DND-41 (cell line): ENCODE measurements at places on chromosomes 2 and 18.
A peak's percentile ranks its signal among the peaks of the same experiment; 100 is the strongest.

DNA sequence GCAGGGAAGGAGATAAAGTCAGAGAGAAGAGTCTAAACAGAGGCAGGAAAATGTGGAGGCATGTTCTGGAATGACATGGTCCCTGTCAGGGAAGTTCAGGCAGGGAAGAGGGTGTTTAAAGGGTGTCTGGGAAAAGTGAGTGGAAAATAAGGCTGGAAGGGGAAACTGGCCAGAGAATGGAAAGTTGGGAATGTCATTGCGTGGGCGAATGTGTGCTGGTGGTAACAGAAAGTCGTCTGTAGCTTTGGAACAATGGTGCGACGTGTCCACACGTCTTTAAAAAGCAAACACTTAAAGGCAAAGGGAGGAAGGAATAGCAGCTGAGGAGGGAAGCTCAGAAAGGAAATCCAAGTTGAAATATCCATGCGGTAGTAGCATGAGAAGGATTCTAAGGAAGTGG is 469.5 kb upstream of the SALL3 start:
- DNase-seq, result no peak

DNA sequence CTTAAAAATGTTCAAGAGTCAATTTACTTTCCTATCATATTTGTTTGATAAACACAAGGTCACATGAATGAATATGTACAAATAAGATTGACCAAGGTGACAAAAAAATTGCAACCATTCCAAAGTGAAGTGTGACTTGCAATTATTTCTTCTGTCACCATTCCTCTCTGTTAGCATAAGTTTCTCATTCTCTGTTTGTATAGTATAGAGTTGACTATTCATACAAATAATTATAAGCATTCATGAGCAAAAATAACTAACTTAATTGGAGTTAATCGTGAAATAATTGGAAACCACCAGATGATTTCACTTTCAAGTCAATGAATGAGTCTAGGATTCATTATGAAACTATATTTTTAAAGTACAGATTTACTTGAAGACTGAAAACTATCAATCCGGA is 42.1 kb downstream of the PGAP1 start:
- DNase-seq, result no peak

- no peak for DNase-seq
Measured at GRCh38 chr2:152782171-152782570, 63.8 kb downstream of the ARL6IP6 start.

DNA sequence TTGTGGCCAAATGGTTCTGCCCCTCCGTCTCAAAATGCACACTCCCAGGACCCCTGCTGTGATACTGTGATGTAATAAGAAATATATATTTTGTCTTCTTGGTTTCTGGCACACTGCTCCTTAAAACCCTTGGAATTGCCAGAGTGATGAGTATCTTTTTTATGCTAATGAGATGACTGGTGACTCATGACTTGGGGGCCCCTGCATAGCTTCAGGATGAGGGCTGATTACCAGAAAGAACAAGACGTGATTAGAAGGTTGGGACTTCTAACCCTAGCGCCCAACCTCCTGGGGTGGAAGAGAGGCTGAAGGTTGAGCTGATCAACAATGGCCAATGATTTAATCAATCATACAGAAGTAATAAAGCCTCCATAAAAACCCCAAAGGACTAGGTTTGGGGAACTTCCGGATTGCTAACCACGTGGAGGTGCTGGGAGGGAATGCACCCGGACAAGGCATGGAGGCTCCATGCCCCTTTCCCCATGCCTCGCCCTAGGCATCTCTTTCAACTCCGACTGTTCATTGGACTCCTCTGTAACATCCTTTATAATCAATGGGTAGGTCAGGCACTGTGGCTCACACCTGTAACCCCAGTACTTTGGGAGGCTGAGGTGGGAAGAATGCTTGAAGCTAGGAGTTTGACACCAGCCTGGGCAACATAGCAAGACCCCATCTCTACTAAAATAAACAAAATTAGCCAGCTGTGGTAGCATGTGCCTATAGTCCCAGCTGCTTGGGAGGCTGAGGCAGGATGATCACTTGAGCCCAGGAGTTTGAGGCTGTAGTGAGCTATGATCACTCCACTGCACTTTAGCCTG is 89.1 kb downstream of the HS1BP3 start:
- DNase-seq, result no peak

GRCh38 chr2:18961991-18962421 is 372.6 kb upstream of the NT5C1B start:
- DNase-seq, result no peak

- DNase-seq, result peak; percentile 19
Measured at GRCh38 chr2:230068016-230068650, 591 bp downstream of the SLC16A14 start.

GRCh38 chr2:1461507-1462390 is 48.5 kb downstream of the TPO start:
- DNase-seq, result no peak

- DNase-seq, result peak; percentile 36
Measured at GRCh38 chr2:64905338-64906024, 83.7 kb upstream of the SLC1A4 start.

- DNase-seq, result peak; percentile 29
Measured at GRCh38 chr2:136246086-136246669, 128.2 kb upstream of the CXCR4 start.

- DNase-seq, result no peak
Measured at GRCh38 chr2:46335391-46336282, 38.4 kb downstream of the EPAS1 start.

GRCh38 chr2:219253753-219254589 is at the start of gene TUBA4A:
Gene TUBA4A (minus strand): TSS chr2:219253918. CDS start chr2:219253858, 60 bp downstream.
- peak; percentile 81 for DNase-seq

DNA sequence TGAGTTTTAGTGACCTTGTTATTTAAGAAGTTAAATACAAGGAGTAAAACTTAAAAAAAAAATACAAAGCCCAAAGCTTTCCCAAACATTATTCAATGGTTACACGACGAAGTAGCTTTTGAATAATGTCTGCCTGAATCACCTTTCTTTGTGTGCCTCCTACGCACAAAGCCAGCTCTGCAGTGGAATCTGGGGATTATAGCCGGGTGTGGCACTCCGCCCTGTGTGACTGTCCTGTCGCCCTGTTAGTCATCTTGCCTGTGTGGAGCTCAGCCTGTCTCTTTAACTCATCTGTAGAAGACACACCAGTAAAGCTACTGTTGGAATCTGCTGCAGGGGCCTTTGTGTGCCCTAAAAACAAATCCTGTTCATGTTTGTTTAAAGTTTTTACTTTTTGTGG is 79.4 kb upstream of the TCF7L1 start:
- no peak for DNase-seq

GRCh38 chr2:85470850-85471800 is 52.6 kb downstream of the SH2D6 start:
- DNase-seq, result peak; percentile 81

GRCh38 chr18:6478121-6478520 is 63.4 kb upstream of the L3MBTL4 start:
- no peak for DNase-seq

DNA sequence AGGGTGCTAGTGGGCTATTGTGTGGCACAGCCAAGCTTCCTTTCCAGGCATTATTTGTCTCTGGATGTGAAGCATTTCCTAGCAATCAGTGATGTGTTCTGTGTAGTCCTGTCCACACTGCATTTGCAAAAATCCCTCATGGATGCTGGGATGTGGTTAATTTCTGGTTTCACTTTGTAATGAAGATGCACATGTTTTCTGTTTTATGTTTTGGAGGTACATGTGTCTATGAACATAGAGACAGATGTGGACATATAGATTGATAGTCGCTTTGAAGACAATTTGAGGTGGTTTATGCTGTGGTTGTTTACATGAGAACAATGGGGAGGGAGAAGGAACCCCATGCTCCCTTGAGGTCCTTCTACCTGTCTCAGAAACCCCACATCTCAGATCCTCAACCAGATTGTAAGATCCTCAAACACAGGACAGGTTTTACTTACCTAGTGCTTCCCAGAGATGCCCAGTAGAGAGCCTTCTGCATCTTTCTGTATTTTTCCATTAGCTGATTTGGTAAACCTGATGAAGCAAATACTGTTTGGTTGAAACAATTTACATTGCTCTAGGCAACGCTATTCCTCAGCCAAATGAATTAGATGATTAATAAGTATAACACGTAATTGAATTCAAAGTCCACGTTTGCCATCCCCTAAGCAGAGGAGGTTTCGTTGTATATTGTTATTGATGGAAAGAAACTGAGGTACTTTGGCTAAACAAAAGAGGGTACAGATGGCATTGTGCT is 204.4 kb downstream of the SPP2 start:
- DNase-seq, result no peak

DNA sequence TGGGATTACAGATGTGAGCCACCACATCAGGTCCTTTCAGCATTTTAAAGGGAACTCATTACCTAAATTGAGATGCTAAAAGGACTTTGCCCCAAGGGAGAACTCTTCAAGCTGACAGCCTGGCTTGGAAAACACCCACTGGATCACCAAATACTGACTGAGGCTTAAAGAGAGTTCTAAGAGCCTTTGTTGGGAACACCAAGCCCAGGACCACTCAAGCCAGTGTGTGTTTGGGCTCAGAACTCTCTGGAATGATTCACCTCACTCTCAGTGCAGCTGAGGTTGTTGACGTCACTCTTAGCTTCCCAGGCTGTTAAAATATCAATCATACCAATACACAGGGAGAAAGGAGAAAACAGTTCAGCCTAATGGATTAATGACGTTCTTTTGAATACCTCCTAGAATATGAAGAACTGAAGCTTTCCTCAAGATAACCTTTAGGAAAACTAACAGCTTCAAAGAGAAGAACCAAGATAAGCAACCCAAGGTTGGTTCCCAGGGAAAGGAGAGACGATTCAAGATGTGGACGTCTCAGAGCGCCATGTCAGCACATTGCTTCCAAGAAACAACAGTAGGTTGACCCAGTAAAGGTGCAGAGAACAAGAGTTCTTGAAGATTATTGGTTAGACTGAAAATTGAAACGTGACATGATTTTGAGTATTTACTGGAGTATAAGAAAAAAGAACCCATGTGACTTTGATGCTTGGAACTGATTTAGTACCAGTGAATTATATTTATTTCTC is 48.0 kb upstream of the MGAT4A start:
- no peak for DNase-seq

DNA sequence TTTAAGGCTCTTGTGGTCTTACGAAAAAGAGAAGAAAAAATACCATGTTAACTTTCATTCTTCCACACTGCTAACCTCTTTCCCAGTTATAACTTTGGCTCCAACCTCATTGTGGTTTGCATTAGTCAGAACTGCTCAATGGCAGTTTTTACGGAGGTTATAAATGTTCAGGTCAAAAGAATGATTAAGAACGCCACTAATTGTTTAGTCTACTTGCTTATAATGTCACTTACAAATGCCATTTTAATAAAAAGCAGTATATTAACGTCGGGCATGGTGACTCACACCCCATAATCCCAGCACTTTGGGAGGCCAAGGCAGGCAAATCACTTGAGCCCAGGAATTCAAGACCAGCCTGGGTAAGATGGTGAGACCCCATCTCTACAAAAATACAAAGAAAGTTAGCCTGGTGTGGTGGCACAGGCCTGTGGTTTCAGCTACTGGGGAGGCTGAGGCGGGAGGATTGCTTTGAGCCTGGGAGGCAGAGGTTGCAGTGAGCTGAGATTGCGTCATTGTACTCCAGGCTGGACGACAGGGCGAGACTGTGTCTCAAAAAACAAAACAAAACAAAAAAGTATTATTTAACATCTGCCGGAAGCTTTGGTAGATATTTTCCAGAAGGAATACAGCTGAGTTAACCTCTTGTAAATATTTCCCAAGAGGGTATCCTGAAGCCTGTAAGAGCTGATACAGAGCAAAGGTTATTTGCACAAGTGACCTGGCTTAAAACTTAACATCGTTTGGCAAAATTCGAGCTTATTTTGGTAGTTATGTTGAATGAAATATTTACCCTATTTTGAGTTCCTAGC is 5.1 kb downstream of the AGPS start:
- DNase-seq, result no peak

DNA sequence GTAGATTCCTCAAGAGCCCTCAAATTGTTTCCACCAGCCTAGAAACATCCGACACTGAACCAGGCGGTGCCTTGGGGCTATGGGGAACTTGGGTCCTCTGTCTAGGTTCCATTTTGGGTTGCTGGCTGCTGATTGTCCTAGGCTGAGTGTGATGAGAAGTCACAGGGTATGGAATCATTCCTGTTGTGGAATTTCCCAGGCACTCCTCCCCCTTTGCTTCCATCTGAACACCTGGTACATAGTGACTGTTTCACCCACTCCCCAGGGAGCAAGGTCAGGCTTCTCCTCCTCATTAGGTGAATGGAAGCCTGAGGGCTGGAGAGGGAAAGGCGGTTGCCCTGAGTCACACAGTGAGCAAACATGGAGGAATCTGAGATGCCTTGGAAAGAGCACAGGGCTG is 4.5 kb downstream of the KIF3C start:
- DNase-seq, result no peak

- no peak for DNase-seq
Measured at GRCh38 chr2:74953796-74954499, 4.5 kb upstream of the POLE4 start.

GRCh38 chr2:168375195-168375798 is 80.8 kb upstream of the CERS6 start:
- no peak for DNase-seq

DNA sequence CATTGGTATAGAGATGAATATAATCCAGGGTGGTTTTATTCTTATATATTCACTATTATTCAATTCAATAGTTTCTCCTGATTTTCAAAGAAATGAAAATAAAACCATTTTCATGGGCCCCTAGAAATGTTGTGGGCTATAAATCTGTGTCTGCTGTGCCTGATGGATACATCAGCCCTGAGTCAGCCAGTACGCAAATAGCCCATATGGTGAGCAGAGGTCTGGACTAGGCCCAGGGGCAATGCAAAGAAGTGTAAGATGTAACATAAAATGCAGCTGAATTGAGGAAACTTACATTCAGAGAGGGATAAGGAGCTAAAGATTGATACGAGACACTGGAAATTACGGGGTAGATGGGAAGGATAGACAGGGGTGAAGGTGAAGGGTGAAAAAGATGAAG is 122.5 kb downstream of the MAIP1 start:
- no peak for DNase-seq

DNA sequence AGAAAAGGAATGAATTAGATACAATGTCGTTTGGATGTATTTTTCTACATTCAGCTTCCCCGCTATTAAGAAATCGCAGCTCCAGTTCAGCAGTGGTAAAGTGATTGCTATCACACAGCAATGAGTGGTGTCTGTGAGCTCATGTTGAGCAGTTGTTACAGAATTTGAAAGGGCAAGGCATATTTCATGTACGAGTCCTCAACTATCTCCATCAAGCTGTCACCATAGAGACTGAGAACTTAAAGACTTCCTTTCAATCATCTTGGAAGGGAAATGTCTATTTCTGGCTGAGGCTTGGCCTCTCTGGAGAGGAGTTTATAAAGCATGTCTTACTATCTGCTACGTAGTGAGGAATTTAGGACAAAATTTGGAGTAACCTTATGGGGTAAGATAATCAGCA is 24.4 kb upstream of the FAM117B start:
- DNase-seq, result no peak

- DNase-seq, result no peak
Measured at GRCh38 chr18:376311-376710, 108.5 kb upstream of the THOC1 start.

GRCh38 chr18:26650310-26651268 is 102.2 kb upstream of the KCTD1 start:
- DNase-seq, result no peak
